Anterior cingulate cortex (tissue), 58 donors: ENCODE measurements at places on chromosomes 5 and 9.

- no peak for DNase-seq
These were observed 51.7 kb downstream of the ZNF474 start for GRCh38 chr5:122180863-122181548.

GRCh38 chr9:131125038-131125287 is 423 bp upstream of the NUP214 start:
- no peak for DNase-seq

DNA sequence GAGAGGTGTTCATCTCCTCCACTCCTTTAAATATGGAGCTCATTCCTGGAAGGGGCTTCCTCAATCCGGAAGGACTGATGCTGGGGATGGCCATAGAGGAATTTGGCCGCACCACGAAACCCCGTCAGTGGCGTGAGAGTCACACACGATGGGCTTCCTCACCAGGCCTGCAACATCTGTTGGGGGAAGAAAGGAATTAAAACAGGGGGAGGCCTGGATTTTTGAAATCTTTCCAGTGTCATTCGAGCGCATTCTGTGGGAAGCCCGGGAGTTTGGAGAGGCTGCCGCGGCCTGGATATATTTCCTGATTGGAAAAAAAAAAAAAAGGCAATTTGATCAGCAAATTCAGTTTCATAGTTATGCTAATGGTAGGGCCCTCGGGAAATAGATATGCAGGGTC is 76.3 kb upstream of the ORM1 start:
- no peak for DNase-seq

DNA sequence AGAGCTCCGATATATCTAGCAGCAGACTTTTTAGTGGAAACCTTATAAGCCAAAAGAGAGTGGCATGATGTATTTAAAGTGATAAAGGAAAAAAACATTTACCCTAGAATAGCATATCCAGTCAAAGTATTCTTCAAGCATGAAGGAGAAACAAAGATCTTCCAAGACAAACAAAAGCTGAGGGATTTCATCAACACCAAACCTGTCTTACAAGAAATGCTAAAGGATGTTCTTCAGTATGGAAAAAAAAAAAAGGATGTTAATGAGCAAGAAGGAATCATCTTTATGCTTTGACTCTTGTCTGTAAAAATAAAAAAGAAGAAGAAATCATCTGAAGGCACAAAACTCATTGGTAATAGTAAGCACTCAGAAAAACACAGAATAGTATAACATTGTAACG is 338.2 kb downstream of the TLE1 start:
- no peak for DNase-seq

DNA sequence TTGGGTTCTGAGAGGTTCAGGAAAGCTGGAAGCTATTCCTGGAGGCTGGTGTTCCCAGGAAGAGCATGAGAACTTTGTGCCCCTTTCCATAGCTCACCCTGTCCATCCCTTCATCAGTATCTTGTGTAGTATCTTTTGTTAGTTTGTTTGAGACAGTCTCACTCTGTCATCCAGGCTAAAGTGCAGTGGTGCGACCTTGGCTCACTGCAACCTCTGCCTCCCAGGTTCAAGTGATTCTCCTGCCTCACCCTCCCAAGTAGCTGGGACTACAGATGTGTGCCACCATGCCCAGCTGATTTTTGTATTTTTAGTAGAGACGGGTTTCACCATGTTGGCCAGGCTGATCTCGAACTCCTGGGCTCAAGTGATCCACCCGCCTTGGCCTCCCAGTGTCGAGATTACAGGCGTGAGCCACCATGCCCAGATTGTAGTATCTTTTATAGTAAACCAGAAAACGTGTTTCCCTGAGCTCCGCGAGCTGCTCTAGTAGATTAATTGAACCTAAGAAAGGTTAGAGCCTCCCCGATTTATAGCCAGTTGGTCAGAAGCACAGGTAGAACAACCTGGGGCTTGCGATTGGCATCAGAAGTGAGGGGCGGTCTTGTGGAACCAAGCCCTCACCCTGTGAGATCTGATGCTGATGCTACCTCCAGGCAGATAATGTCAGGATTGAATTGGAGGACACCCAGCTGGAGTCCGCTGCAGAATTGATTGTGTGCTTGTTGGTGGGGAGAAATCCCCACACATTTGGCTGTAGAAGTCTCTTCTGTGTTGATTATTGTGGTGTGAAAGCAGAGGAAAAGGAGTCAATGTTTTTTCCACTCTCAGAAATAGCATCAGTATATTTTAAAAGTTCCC is 32.3 kb downstream of the ATP6V0E1 start:
- DNase-seq = no peak

- DNase-seq = no peak
These were observed at the start of gene PRLR for GRCh38 chr5:35230038-35230611. Gene PRLR, minus strand, starts transcription at chr5:35230487. Its CDS starts 140,867 bp downstream, at chr5:35089620.

GRCh38 chr9:72041775-72042194 is 18.6 kb downstream of the C9orf57 start:
- DNase-seq = no peak

DNA sequence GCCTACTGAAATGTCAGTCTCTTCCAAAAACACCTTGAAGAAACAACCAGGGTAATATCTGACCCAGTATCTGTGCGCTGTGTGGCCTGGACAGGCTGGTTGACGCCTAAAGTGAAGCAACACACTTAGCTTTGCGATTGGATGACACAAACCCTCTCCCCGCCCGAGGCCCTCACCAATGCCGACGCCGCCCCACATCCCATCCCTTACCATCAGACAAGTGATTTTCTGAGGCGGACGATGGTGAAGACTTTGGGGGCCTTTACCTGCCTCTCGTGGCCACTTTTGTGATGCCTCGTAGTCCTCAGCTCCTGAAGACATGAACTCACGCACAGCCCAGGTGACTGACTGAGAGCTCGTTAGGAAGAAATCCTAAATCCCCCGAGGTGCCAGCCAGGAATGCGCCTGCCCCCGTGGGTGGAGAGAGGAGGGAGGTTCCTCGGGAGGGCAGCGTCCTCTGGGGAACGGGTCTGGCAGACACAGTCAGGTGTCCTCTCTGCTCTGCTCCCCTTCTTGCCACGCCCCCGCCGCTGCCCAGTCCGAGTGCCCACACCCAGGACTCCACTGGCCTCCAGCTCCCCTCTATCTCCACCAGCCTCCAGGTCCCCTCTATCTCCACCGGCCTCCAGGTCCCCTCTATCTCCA is 31.0 kb upstream of the RXRA start:
- DNase-seq = no peak

DNA sequence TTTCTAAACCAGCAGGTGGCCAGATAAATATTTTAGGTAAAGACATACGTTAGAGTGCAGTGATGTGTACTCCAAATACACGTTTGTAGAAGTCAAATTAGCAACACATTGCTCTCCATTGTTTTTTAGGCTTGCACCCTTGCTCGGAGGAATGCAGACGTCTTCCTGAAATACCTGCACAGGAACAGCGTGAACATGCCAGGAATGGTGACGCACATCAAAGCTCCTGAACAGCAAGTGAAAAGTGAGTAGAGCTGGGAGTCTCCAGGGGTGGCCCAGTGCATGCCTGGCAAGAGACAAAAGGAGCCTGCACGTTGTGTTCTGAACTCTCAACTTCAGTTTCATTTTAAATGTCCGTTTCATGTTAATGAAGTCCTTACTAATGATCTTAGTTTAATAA is 207.5 kb upstream of the OTULINL start:
- DNase-seq = no peak

- DNase-seq = no peak
These were observed 235.3 kb downstream of the GABRB2 start for GRCh38 chr5:161311146-161311708.

GRCh38 chr9:125894566-125894965 is 147.4 kb downstream of the PBX3 start:
- DNase-seq = no peak

- DNase-seq = no peak
These were observed 109.9 kb downstream of the MEGF10 start for GRCh38 chr5:127400539-127400938.

DNA sequence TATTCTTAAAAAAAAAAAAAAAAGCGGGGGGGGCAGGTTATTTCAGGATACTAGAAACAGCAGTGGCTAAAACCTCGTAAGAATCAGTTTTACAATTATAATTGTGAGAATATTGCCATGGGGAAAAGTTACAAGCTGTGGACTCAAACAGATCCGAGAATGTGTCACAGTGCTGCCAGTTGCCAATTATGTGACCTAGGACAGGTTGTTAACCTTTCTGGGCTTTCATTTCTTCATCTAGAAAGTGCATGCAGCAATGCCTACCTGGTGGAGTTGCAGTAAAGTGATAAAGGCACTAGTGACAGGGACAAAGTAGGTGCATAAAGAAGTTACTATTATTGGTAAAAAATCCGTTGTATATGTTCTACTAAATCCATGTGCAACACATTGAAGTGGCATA is 75.8 kb downstream of the CDH6 start:
- no peak for DNase-seq

- DNase-seq = no peak
These were observed 977 bp upstream of the PRDM12 start for GRCh38 chr9:130663258-130663976.

GRCh38 chr5:144864118-144864517 is 693.4 kb downstream of the KCTD16 start:
- DNase-seq = no peak

DNA sequence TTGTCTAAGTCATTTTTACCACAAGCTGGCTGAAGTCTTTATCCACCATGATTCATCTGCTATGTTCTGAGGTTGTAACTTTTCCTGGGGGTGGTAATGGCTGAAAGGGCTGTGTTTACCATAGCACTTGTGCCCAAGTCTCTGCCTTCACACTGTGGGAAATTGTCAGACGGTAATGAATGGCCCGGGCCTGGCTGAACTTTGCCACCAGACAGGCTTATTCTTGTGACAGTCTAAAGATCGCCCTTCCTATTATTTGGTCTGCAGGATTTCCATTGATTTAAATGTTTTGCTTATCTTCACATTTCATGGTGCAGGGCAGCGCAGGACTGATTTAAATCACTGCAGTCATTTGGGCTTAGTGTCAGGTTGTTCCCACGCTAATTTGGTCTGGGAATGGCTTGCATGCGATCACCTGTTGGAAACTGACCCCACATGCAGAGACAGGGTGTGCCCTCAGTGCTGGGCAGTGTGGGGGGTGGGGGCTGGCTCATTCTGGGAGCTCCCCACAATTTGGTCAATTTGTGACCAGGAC is 109.3 kb upstream of the ICE1 start:
- no peak for DNase-seq

DNA sequence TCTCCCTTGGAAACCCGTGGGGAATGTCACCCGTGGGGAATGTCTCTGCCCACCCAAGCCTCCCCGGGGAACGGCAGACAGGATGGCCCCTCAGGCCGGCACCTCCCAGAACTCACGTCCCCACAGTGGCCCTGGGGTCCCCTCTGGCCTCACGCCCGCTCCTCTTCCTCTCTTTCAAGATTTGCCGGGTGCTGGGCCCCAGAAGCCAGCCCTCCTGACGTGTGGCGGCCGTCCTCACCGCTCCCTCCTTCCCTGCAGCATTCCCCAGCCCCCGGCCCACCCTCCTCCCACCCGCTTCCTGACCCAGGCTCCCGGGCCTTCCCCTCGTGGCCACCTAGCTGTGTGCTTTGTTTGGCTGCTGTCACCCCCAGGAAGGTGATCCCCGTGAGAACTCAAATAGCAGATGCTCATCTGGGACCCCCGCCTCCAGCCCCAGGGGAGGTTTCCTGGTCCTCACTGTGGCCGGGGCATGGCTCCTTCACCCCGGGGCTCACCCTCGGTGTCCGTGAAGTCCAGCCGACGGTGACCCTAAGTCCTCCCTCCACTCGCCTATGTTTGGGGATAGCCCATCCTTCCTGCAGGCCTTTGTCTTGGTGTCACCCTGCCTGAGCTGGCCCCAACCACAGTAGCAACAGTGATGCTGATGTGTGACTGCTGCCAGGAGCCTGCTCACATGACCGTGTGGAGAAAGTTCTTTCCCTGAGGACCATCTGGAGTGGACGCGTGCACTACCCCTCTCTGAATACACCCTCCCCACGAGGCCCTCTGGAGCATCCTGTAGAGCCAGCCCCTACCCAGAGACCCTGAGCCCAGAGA is 163.3 kb upstream of the IER5L start:
- no peak for DNase-seq

DNA sequence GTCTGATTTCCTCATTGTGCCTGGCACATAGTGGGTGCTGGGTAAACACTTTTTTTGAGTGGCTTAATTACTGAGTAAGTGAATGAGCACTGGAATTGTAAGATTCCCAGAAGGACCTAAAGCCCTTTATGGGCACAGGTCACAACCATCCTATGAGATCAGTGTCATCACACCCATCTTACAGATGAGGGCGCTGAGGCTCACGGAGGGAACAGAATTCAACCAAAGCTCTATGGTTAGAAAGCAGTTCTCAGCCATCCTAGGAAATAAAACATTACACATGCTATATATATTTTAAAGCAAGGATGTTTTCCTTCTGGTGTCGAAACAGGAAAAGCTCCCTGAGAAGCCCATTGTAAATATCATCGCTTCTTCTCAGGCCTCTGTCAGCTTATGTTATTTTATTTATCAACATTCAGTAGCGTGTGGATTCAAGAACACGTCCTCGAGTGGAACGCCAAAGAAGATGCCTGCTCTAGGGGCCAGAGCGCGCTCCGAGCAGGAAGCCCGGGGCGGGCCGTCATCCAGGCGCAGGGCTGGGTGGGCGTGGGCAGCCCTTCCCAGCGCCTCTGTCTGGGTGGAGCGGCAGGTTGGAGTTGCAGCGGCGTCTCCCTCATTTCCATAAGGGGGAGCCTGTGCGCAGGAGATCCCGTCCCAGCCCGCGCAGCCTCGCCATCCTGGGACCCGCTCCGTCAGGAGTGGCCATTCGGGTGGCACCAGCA is 155.8 kb upstream of the SMIM23 start:
- no peak for DNase-seq

DNA sequence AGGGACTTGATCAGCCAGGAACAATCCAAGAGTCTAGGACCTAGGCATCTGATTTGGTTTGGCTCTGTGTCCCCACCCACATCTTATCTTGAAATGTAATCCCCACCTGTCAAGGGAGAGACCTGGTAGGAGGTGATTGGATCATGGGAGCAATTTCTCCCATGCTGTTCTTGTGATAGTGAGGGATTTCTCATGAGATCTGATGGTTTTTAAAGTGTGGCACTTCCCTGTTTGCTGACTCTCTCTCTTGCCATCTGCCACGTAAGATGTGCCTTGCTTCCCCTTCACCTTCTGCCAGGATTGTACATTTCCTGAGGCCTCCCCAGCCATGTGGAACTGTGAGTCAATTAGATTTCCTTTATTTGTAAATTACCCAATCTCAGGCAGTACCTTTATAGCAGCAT is 201.7 kb upstream of the ACTBL2 start:
- DNase-seq = no peak

DNA sequence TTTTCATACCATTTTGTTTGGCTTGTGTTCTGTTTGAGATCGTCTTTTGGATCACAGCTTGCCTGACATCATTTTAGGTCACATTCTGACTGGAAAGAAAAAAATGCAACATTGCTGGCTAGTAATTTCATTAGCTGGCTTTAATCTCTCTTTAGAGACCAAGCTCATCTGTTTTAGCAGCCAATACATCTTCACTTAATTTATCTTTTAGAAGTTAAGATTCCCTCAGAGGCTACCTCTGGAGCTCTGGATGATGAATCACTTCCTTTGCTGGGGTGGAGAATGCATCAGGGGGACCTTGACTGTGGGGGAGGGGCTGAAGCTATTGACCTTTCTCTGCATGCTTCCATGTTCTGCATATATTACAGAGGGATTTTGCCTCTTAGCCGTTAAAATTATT is 181.5 kb upstream of the OTULINL start:
- DNase-seq = no peak

- no peak for DNase-seq
These were observed 33.1 kb upstream of the AFAP1L1 start for GRCh38 chr5:149238540-149238939.

- DNase-seq = no peak
These were observed 110.9 kb upstream of the FREM1 start for GRCh38 chr9:15021146-15021545.
